ENCODE measurements at places on chromosomes 1 and 21. TPM values are rescaled to one million over a fixed set of nuclear protein-coding genes. Genes with fewer than 3 reads are reported as not detected.

Gene LINGO4
- total RNA-seq, result not detected

DNA sequence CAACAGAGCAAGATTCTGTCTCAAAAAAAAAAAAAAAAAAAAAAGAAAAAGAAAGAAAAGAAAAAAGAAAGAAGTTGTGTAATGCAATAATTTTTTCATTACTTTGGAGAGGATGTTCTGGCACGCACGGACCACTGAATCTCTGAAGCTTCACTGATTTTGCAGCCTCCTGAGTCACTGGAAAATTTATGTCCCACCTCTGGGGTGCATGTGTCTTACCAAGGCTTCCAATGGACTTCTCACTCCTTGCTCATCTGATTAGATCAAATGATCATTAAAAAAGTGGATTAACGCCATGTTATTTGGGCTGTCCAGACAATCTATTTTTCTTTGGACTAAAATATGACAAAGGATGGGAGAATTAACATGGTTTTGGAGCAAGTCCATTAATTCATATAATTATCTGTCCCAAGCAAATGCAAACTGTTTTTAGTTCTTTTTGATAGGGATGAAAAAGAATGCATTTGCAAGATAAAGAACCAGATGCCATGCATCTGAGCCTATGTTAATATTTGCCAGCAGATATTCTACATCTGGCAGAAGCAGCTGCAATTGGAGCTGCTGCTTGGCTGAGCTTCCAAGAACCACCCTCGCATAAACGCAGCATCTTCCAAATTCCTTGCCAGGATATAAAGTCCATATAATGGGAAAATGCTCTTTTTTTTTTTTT is 10.1 kb upstream of the MAP1LC3C start:
- DNase-seq, result no peak
- H3K4me3 ChIP-seq, result no peak overlapping the region
- no peaks in the 10 kb centered on the region for H3K36me3 ChIP-seq
- no peak overlapping the region for H3K27ac ChIP-seq

Gene OR2T35
- 0.49 TPM for total RNA-seq

DNA sequence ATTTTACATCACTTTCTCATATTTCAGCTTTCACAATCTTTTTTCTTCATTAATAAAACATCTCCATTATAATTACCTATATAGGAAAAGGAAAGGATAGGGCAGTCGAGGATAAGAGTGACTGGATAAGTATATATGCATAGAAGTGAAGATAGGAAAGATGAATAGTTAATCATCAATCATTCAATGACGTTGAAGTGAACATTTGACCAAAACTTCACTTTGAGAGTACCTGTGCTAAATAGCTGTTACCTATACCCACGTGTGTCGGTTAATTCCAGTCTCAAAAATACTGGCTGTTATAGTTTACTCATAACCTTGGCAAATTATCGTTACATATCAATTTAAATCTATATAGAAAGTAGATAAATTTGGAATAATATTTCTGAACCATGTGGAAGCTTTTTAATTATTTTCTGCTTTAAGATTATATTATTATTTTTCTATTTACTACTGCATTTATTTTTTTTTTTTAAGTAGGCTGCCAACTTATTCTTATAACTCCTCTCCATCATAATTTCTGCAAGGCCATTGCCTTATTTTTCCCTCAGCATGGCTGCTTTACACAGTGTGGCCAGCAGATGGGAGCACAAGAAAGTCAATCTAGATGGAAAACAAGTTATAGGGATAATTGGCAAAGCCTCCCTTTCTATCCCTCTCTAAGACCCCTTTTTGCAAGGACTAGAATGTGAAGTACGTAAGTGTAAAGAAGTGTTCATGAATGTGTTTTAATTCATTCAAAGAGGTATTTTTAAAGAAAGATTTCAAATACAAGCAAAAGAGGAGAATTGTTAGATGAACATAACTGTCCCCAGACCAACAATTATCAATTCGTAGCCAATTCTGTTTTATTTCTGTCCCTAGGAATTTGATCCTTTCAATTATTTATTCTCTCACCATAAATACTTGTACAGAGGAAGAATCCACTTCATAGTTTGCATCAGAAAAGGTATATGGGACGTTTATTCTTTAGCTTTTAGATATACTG is 290.4 kb downstream of the KCNT2 start:
- H3K36me3 ChIP-seq, result no peaks in the 10 kb centered on the region
- no peak overlapping the region for H3K4me3 ChIP-seq
- H3K4me1 ChIP-seq, result no peaks in the 10 kb centered on the region
- no peak overlapping the region for H3K27ac ChIP-seq
- no peak for DNase-seq

GRCh38 chr1:232473324-232473723 is 156.6 kb downstream of the SIPA1L2 start:
- H3K4me3 ChIP-seq, result no peak overlapping the region
- no peaks in the 10 kb centered on the region for H3K4me1 ChIP-seq
- H3K27me3 ChIP-seq, result no peaks in the 10 kb centered on the region
- no peaks in the 10 kb centered on the region for H3K36me3 ChIP-seq
- no peak overlapping the region for H3K27ac ChIP-seq

Gene CELA2B
- total RNA-seq, result not detected

Gene EIF4G3
- 42.8 TPM for total RNA-seq

Gene LRRC39
- 0.13 TPM for total RNA-seq

- no peaks in the 10 kb centered on the region for H3K36me3 ChIP-seq
- peak; percentile 19 for DNase-seq
- no peaks in the 10 kb centered on the region for H3K4me1 ChIP-seq
- no peak overlapping the region for H3K4me3 ChIP-seq
- H3K27ac ChIP-seq, result no peak overlapping the region
- H3K27me3 ChIP-seq, result no peaks in the 10 kb centered on the region
Observed at GRCh38 chr1:169348383-169349036, 19.1 kb downstream of the NME7 start.

DNA sequence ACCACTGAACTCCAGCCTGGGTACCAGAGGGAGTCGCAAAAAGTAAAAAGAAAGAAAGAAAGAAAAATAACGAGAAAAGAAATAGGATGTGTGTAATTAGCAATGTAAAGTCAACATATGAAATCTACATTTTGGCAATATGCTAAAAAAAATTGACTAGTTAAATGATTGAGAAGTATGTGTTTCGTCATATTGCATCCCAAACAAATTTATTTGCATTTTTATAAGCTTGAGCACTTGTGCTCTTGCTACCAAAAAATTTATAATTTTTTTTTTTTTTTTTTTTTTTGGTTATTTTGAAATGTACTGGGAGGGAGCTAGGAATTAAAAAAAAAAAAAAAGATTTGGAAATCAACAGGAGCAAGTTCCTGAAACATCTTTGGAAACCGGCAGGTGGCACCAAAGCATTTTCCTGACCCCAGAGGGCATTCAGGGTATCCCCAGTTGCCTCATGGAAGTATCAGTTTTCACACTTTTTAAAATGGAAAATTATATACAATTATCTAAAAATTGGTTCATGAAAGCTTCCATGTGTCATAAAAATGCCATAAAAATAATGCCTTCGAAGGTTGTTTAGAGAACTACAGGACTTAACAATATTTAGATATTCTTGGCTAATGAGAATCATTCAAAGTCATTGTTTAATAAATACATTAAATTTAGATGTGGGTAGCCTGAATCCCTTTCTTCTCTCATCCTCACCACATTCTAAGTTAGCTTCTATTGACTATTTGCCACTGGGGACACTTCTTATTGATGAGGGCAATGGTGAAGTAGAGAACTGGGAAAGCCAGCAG is 4.8 kb upstream of the HEATR1 start:
- H3K4me1 ChIP-seq, result no peaks in the 10 kb centered on the region
- no peak for DNase-seq
- H3K27ac ChIP-seq, result no peak overlapping the region
- no peaks in the 10 kb centered on the region for H3K27me3 ChIP-seq
- no peak overlapping the region for H3K4me3 ChIP-seq

DNA sequence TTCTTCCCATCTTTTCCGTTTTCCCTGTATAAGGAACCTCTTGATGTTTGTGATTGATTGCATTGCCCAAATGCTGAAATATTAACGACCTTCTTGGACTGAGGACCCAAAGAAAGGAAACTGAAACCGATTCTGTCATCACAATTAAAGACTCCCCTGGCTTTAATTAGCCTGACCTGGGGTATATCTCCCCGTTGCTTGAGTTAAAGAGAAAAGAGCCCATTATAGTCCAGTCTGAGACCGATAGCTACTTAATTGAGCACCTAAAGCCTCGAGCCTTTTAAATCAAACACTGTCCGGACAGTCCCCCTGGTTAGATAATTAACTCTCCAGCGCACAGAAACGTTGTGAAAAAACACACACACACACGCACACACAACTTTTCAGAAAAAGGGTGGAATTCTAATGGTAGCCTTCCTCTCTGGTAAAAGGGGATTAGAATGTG is 8.0 kb downstream of the LMO4 start:
- H3K36me3 ChIP-seq, result peaks cover 2% of the 10 kb centered on the region
- no peaks in the 10 kb centered on the region for H3K27me3 ChIP-seq
- DNase-seq, result no peak
- no peak overlapping the region for H3K27ac ChIP-seq
- peaks cover 14% of the 10 kb centered on the region for H3K4me1 ChIP-seq
- H3K4me3 ChIP-seq, result no peak overlapping the region

Gene SPRR1B
- not detected for total RNA-seq

Gene SYTL1
- 38.6 TPM for total RNA-seq

Gene C1orf159
- total RNA-seq, result 15.5 TPM

Gene KRTAP13-2
- total RNA-seq, result not detected

- no peaks in the 10 kb centered on the region for H3K36me3 ChIP-seq
- no peak overlapping the region for H3K27ac ChIP-seq
- H3K27me3 ChIP-seq, result no peaks in the 10 kb centered on the region
Observed at GRCh38 chr21:39131791-39132190, 51.5 kb downstream of the PSMG1 start.

- H3K27ac ChIP-seq, result peak overlapping the region; percentile 86
- no peaks in the 10 kb centered on the region for H3K27me3 ChIP-seq
- peaks cover 34% of the 10 kb centered on the region for H3K4me1 ChIP-seq
- no peaks in the 10 kb centered on the region for H3K36me3 ChIP-seq
- no peak overlapping the region for H3K4me3 ChIP-seq
Observed at GRCh38 chr1:207412845-207413244, 41.3 kb upstream of the CR2 start.

Gene RNF186
- total RNA-seq, result not detected

Gene ZSWIM5
- 0.74 TPM for total RNA-seq

Gene GBP3
- total RNA-seq, result 2.4 TPM

Gene KCNA2
- 0.08 TPM for total RNA-seq

GRCh38 chr1:207156826-207157225 is 52.8 kb downstream of the C4BPA start:
- H3K4me3 ChIP-seq, result no peak overlapping the region
- no peak for DNase-seq
- no peaks in the 10 kb centered on the region for H3K27me3 ChIP-seq
- no peaks in the 10 kb centered on the region for H3K36me3 ChIP-seq

- peak overlapping the region; percentile 66 for H3K4me3 ChIP-seq
- peak overlapping the region; percentile 75 for H3K27ac ChIP-seq
- no peaks in the 10 kb centered on the region for H3K27me3 ChIP-seq
- no peaks in the 10 kb centered on the region for H3K36me3 ChIP-seq
- H3K4me1 ChIP-seq, result peaks cover 15% of the 10 kb centered on the region
Observed at GRCh38 chr1:41890825-41891198, 27.9 kb downstream of the HIVEP3 start.

Gene SCMH1
- total RNA-seq, result 27.5 TPM

- no peak overlapping the region for H3K27ac ChIP-seq
- no peak for DNase-seq
- H3K36me3 ChIP-seq, result no peaks in the 10 kb centered on the region
- no peak overlapping the region for H3K4me3 ChIP-seq
- H3K4me1 ChIP-seq, result no peaks in the 10 kb centered on the region
Observed at GRCh38 chr1:206856674-206857464, 8.6 kb upstream of the IL20 start.

DNA sequence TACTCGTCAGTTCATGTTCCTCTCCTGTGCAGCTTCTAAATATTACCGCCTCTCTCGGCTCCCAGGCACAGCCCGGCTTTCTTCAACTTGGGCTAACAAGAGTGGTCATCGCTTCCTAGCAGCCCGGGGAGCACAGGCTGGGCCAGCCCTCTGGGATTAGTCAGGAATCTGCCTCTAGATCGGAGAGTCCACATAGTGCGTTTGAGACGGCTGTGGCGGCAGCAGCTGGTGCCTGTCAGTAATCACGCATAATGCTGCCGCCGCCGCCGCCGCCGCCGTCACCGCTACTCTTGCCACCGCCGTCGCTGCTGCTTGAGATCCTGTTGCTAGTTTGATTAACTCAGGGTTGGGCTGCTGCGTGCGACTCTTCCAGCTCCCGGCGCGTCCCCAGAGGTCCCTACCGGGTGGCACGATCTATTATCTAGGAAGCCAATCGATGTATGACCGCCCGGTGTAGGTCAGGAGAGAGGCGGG is at the start of gene RXRG:
Gene RXRG (minus strand): TSS at position 230 of the 474 bp plus-strand sequence. CDS start 233 bp downstream, outside the sequence.
- no peaks in the 10 kb centered on the region for H3K36me3 ChIP-seq
- peaks cover 4% of the 10 kb centered on the region for H3K27me3 ChIP-seq

Gene RIMKLA
- 0.19 TPM for total RNA-seq

Gene EPS8L3
- total RNA-seq, result not detected

Gene H3-3A
- total RNA-seq, result 346 TPM

GRCh38 chr1:16245476-16246196 is 8.7 kb upstream of the CPLANE2 start:
- H3K27ac ChIP-seq, result no peak overlapping the region
- peaks cover 4% of the 10 kb centered on the region for H3K36me3 ChIP-seq
- no peak overlapping the region for H3K4me3 ChIP-seq
- no peak for DNase-seq
- H3K4me1 ChIP-seq, result peaks cover 20% of the 10 kb centered on the region

DNA sequence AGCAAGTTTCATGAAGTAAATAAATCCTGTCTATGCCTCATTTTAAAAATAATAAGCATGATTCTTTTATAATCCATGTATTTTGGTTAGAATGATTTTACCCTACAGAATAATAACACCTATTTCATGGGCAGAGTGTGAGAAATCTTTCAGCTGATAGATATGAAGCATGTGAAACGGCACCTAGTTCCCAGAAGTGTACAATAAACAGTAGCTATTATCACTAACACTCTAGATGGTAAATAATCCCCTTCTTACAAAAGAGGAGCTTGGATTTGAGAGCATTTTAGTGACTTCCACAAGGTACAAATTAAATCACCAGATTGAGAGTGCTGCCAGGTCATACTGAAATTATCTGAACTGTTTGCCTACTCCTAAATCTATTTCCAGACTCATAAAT is 95.3 kb upstream of the NRIP1 start:
- DNase-seq, result no peak
- H3K36me3 ChIP-seq, result no peaks in the 10 kb centered on the region
- no peak overlapping the region for H3K4me3 ChIP-seq
- peaks cover 4% of the 10 kb centered on the region for H3K4me1 ChIP-seq
- no peaks in the 10 kb centered on the region for H3K27me3 ChIP-seq

GRCh38 chr1:155253208-155253607 is 2.1 kb downstream of the ENTREP3 start:
- no peak overlapping the region for H3K27ac ChIP-seq
- peaks cover 13% of the 10 kb centered on the region for H3K4me1 ChIP-seq
- H3K4me3 ChIP-seq, result peak overlapping the region; percentile 92
- H3K27me3 ChIP-seq, result no peaks in the 10 kb centered on the region
- H3K36me3 ChIP-seq, result no peaks in the 10 kb centered on the region
- no peak for DNase-seq

GRCh38 chr1:42962641-42963377 is 4.1 kb upstream of the SLC2A1 start:
- H3K4me3 ChIP-seq, result no peak overlapping the region
- DNase-seq, result no peak
- H3K27me3 ChIP-seq, result no peaks in the 10 kb centered on the region
- no peak overlapping the region for H3K27ac ChIP-seq

Data from GM12878 (cell line).